ENCODE measurements at places on chromosomes 5 and 9.

DNA sequence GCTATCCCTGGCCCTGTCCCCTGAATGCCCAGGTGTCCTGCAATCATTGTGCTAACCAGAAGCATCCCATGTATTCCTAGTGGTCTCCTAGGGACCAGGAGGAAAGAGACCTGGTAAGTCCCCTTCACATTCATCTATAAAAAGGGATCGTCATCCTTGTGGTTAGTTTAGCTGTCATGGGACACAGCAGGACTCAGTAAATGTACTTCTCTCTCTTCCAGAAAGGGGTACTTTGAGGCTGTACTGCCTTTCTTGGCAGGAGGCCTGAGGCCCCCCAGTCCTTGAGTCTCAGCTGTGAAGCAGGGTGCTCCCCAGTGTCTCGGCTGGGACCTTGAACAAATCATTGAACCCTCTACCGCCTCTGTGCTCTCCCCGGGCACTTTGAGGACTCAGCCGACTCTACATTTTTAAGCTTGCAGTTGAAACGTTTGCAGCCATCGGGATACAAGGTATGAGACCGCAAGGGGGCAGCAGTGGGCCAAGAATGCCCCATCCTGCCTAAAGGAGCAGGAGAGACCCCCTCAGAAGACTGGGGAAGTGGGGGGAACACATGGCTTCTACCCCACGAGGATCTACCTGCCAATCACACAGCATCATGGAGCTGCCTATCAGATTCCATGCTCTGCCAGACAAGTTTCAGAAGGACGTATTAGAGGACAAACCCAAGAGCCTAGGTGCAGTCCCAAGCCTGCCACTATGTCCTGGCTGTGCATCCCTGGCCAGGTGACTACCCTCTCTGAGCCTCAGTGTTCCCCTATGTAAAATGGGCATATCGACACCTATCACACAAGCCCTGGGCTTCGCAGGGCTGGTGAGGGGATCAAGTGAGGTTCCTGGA, 2.4 kb upstream of the PHYKPL start:
- peak; percentile 77 for DNase-seq

DNA sequence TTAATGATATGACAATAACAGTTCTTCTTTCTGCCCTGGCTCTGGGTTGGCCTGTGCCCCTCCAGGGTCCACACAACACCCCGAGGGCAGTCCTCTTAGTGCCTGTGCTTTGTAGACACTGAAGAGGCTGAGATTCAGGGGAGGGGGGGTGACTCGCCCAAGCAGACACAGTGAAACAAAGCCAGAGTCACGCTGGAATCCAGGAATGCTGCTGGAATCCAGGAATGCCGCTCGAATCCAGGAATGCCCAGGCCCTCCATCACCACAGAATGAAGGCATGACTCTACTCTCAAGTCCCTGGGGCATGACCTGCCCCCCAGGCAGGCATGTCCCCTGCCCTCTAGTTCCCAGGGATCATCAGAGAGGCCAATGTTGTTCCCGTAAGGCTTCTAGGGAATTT, 73.1 kb downstream of the LRSAM1 start:
- DNase-seq, result no peak

- DNase-seq, result no peak
These were observed 222.2 kb downstream of the AOPEP start for GRCh38 chr9:94948567-94949235.

- no peak for DNase-seq
These were observed 13.3 kb upstream of the FEM1C start for GRCh38 chr5:115557667-115558387.

GRCh38 chr5:17203329-17204132, 13.9 kb upstream of the BASP1 start:
- no peak for DNase-seq

All from CD4-positive, alpha-beta T cell treated with Interleukin-10 for 1 hour (primary cell).